ENCODE measurements at places on chromosomes 2 and 18.

DNA sequence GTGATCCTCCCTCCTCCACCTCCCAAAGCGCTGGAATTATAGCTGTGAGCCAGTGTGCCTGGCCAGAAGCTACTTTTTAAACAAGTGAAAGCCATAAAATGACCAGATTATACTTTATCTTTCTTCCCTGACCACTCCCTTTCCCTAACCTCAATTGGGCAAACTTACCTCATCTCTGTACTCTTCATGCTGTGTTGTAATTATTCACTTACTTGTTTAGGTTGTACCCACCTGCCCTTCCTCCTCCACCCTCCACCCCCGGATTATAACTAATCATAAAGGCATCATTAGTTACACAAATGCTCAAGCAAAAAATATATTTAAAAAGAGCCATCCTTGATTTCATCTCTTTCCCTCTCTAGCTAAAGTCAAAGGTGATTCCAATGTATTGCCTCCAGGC lies 279.9 kb downstream of the SETBP1 start:
- DNase-seq = no peak

- no peak for DNase-seq
These were observed 34.2 kb downstream of the GKN2 start for GRCh38 chr2:68918497-68918896.

DNA sequence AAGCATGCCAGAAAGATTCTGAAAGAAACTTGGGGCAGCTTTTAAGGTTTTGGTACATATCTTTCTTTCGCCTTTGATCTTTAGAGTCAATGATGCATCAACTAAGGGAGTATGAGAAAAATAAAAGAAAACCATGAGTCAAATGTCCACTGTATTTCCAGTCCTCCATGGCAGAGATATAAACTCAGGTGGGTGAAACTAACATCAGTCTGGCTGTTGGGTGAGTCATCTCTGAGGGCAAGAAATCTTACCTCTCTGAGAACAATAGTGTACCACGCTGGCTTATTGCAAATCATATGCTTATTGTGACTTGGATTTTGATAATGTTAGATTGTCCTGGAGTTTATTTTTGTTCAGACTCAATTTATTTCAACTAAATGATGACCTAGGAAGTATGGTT lies 521.0 kb downstream of the PLCL1 start:
- DNase-seq = no peak

GRCh38 chr18:27894746-27895145 lies 282.2 kb downstream of the CDH2 start:
- DNase-seq = no peak

- no peak for DNase-seq
These were observed 408.9 kb downstream of the PLCL1 start for GRCh38 chr2:198213253-198213652.

DNA sequence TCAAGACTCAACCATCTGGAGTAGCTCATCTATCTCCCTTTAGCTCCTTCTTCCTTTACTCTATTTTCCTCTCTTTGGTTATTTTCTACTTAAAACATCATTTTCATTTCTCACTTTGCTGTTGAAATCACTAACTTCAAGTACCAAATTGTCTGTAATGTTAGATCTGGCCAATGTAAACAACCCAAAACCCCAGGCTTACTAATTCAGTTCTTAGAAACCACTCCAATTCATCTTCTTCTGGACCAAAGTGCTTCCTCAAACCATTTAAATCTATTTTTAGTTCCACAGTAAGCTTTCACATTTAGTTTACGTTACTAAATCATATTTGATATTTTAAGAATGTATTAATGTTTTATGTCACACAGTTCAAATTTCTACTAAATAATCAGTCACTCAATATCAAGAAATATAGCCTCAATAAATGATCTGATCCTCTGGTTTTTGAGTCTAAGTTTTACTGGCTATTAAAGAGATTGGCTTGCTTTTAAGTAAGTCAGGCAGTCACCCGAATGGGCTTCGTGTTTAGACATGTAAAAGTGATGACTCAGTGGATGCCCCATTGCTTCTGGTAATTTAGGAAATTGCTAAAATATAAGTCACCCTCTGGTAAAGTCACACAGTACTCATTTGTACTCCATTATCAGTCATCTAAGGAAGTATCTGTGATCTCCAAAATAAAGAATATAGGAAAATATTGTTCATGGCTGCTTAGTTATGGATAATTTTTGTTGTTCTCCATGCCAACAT lies 527.2 kb upstream of the SOX11 start:
- DNase-seq = no peak

DNA sequence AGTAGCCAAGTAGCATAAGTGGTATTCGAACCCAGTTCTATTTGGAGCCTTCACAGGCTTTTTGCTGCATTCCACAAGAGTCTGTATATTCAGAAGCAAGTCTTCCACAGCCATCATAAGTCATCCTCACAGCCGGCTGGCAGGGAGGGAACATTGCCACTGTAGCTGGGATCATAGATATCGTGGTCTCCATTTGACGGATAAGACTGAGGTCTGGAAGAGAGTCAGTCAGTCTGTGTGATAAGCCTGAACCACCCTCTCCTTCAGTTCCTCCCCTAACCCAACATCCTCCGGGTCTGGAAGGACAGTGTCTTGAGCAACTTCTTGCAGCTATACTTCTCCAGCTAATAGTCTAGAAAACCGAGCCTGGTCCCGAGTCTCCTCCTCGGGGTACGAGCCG lies 17.0 kb upstream of the C1QL2 start:
- DNase-seq = no peak

GRCh38 chr2:8400196-8400595 lies 281.7 kb upstream of the ID2 start:
- no peak for DNase-seq

DNA sequence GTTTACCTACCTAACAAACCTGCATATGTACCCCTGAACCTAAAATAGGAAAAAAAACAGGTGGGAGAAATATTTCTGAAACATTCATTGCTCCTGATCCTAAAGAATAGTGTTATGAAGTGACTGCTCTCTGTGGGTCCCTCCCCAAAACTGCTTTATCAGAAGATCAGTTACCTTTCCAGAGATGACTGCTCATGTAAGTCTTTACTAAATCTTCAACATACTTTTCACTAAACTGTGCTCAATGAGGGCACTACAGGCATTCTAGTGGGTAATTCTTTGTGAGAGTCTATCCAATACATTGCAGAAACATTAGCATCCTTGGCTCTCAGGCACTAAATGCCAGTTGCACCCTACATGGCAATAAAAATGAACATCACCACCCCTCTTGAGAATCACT lies 189.3 kb upstream of the STK17B start:
- DNase-seq = no peak

GRCh38 chr18:42413870-42414269 lies 458.8 kb downstream of the PIK3C3 start:
- no peak for DNase-seq

GRCh38 chr2:16062471-16063250 lies 122.3 kb downstream of the MYCN start:
- DNase-seq = no peak

DNA sequence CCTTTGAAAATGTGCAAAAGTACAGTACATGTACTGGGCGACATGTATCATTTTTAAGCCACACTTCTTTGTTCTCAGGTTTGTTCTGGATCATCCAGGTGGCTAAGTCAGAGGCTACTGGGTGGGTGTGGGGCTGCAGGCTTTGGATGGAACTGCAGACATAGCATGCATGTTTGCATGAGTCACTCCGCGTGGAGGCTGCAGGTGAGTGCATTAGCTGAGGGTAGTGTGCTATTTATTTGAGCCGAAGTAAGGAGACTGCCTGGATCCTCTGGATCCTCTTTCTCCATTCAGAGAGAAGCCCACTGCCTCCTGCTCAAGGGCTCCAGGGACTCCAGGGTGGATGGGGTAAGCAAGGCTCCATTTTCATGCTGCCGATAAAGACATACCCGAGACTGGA lies 9.4 kb upstream of the NEURL3 start:
- DNase-seq = peak; percentile 52

DNA sequence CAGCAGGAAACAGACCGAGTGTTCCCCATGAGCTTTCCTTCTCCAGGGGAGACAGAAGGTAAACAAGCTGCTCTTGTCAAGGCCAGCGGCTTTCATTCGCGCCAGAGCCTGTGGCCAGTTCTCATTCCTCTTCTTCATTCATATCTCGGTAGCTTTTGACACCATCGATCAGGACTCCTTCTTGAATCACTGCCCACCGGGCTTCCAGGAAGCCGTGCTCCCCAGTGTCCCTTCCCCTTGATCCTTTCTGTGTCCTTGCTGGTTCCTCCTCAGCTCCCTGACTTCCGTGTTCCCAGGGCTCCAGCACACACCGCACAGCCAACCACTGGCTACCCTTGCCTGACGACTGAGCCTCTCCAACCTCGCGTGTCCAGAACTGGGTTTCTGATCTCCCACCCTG lies 14.1 kb downstream of the SLC66A3 start:
- no peak for DNase-seq

DNA sequence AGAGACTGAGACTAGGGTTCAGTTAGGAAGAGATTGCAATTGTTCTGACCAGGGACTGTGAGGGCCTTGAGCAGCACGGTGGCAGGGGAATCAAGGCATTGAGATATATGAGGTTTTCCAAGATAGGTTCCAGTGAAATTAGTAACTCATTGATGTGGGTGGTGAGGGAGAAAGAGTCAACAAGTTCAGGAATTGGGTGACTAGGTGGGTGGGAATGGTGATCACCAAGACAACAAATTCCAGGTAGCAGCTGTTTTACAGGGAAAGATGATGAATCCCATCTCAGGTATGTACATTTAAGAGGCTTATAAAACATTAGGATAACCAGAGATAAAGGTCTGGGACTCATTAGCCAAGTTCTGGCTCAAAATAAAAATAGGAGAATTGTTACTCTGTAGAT lies 251.5 kb upstream of the MGAT5 start:
- DNase-seq = no peak

GRCh38 chr2:121727950-121728349 lies 8.7 kb downstream of the NIFK start:
- DNase-seq = no peak

GRCh38 chr2:60541056-60541651 lies 12.3 kb downstream of the BCL11A start:
- no peak for DNase-seq

DNA sequence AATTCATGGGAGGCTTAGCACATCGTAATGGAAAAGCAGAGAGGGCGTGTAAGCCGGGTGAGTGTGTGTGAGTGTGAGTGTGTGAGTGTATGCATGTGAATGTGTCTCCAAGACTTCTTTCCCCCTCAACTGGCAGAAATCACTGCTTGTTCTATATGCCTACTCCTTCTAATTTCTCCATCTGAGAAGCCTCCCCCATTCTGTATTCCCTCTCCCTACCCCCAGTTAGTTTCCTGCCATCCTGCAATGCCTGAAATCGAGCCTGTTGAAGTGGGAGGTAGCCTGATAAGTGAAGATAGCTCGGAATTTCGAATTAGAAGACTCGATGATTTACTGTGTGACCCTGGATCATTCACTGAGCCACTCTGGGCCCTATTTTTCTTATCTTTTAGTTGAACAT lies 30.0 kb upstream of the YWHAQ start:
- DNase-seq = no peak

DNA sequence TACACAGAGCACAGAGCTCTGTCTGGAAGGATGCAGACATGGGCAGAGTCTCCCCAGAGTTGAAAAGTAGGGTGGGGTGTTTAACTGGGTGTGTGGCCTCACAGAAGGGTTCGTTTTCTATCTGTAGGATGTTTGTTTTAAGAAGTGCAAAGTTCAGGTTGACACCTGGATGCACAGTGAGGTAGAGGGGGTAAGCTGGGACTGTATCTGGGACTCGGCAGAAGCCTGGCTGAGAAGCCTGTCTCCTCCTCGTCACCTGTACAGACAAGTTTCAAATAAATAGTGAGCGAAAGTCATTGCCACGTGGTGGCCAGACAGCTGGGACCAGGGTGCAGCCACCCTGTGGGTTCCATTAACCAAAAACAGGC lies 145.9 kb downstream of the KLHL29 start:
- DNase-seq = no peak

- DNase-seq = no peak
These were observed 583.2 kb upstream of the ID2 start for GRCh38 chr2:8098476-8099266.

DNA sequence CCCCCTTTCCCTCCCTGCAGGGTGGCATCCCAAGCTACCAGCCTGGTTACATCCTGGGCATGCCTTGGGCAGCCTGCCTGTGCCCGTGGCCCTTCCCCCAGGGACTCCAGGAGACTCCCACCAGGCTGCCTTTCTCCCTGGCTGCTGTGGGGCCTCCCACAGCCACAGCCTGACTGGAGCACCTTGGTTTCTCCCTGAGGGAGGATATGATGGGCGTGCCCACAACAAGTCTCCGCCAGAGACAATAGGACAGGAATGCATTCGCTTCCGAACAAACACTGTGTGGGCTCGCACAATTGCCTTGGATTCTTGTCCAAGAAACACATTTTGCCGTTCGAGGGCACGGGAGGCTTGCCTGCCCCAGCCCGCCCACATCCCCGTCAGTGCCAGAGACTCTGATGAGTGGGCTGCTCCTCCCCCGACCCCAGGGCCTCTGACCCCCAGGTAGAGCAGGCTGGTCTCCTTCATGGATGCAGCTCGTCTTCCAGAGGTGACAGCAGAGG lies 102.1 kb downstream of the SMAD7 start:
- DNase-seq = no peak

DNA sequence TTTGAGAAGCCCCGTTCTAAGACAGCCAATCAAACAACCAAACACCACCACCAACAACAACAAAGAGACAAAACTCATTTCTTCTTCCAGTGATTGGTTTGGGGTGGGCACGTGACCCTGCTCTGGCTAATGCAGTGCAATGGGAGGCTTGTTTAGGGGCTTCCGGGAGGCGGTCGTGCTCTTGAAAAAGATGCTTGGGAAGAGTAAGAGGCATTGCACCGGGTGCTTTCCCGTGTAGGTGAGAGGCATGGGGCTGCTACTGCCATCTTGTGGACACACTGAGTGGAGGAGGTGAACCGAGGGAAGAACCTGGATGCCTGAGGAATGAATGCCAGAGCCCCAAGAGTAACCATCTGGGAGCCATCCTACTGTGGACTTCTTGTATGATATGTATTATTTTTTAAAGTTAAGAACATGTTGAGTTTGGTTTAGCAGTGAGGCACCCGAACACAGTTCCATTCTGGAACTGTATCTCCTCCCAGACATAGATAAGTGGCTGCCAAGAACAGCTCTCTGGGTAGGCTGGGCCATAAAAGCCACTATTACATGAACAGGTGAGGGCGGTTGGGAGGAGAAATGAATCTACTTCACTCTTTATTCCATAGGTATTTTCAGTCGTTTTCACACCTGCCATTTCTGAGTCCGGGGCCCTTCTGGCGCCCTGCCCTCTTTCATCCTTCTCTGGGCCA lies 19.1 kb upstream of the ARHGAP25 start:
- no peak for DNase-seq
